ENCODE measurements at places on chromosomes 7 and 10. TPM values are rescaled to one million over a fixed set of nuclear protein-coding genes. Genes with fewer than 3 reads are reported as not detected.

DNA sequence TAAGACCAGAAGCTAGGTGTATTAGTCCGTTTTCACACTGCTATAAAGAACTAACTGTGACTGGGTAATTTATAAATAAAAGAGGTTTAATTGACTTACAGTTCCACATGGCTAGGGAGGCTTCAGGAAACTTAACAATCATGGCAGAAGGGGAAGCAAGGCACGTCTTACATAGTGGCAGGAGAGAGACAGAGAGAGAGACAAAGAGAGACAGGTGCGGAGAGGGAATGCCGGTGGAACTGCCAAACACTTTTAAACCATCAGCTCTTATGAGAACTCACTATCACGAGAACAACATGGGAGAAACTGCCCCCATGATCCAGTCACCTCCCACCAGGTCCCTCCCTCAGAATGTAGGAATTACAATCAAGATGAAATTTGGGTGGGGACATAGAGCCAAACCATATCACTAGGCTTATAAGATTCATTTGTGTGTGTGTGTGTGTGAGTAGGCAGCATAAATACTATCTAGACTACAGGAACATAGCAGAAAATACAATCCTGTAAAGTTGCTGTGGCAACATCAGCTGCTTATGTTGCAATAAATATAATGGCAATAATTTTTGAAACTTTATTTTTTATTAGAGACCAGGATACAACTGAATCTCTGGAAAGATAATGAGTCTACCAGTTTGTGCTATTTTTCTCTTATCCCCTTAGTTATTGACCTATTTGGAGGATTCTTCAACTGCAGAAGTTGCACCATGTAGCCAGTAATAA lies 77.1 kb downstream of the NRF1 start:
- no peak for DNase-seq

DNA sequence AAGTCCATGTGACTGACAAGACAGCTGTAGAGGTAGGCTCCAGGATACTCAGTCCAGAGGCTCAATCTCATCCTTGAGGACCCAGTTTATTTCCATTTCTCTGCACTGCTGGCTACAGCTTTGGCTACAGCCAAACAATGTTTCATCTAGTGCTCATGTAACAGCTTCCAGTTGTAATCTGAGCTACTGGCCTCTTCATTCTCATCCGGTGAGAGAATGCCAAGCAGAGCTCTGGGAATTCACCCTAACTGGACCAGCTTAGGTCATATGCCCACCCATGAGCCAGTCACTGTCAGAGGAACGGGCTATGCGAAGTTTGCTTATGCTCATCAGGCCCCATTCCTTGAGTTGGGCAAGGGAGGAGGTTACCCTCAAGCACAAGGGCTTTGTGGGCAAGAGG lies 192.9 kb downstream of the EVX1 start:
- no peak for DNase-seq

DNA sequence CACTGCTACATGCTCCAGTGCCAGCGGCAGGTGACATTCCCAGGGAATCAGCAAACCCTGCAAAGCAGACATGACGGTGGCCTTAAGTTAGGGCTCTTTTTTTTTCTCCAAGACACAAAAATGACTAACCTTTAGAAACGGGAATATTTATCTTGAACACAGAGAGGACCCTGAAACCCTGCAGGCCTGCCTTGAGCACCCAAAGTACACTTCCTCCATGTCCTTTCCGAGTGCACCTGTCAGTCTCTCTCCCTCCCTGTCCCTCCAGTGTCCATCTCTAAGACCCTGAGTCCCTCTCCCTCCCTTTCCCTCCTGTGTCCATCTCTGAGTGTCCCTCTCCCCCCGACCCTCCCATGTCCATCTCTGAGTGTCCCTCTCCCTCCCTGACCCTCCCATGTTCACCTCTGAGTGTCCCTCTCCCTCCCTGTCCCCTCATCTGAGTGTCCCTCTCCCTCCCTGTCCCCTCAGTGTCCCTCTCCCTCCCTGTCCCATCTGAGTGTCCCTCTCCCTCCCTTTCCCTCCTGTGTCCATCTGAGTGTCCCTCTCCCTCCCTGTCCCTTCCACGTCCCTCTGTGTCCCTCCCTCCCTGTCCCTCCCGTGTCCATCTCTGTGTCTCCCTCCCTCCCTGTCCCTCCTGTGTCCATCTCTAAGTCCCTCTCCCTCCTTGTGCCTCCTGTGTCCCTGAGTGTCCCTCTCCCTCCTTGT lies 51.2 kb upstream of the CAMK2B start:
- no peak for DNase-seq

- no peak for DNase-seq
Observed at GRCh38 chr7:46320956-46321355, 399.9 kb upstream of the IGFBP3 start.

- no peak for DNase-seq
Observed at GRCh38 chr7:158471716-158472115, 115.9 kb downstream of the PTPRN2 start.

GRCh38 chr7:13336227-13336626 lies 648.8 kb downstream of the ARL4A start:
- DNase-seq = no peak

DNA sequence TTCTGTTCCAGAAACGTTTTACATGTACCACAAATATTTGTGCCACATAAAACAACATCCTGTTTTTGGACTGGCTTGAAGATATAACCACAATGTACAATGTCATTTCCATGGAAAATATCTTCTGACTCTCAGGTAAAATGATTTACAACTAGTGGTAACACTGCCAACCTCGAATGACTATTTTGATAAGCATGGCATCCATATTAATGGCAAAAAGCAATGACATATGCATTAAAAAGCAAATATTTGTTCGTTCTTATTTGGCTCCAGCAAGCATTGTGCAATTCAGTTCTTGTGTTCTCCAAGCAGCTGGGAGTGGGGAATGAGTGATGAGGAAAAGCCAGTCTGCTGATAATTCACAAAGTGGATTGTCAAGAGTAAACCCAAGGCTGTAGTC lies 289.0 kb downstream of the PLXDC2 start:
- no peak for DNase-seq

- DNase-seq = no peak
Observed at GRCh38 chr7:50584793-50585408, 19.7 kb upstream of the DDC start.

GRCh38 chr7:3574386-3574785 lies 273.3 kb downstream of the SDK1 start:
- no peak for DNase-seq

DNA sequence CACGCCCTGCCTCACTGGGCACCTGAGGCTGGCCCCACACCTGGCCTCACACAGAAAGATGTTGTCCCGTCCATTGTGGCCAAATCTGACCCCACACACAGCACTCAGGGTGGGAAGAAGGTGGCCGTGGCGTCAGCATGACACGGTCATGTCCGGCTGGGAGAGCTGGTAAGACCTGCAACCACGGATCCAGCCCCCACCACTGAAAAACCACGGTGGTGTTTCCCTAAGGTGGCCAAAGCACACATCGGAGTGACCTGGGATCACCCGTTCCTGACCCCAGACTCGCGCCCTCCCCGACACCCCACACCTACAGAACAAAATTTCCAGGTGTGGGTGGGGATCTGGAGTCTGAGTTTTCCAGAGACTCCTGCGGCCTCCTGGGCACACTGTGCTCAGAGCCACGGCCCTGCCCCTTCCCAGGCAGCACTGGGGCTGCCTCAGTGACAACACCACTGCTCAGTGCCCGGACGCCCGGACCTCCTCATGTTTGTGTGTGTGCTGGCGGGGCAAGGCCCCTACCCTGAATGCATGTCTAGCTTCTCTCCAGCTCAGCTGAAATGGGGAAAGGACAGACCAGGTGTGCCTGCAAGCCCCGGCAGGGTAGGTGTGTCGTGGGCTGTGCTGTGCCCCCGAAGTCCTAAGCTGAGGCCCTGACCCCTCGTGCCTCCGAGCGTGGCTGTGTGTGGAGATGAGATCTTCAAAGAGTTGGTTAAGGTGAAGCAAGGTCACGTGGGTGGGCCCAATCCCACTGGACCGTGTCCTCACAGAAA lies 36.1 kb downstream of the STK32C start:
- DNase-seq = no peak

Gene TECTB
- total RNA-seq = not detected

DNA sequence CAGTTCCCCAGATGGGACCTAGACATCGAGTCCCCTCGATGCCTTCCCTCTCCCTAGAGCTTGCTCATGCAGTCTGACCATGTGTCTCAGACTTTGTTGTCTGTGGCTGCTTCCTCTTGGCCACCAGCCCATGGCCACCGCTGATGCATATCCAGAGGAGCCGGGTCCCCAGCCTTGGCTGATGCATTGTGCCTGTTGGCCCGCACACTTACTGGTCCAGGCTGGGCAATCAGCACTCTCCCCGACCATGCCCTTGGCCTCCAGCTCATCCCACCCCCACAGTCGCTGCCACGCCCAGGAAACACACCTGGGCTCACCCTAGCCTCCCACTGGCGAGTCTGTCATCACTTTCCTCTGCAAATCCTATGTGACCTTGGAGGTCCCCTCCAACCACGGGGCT lies 10.1 kb downstream of the NPC1L1 start:
- DNase-seq = no peak

DNA sequence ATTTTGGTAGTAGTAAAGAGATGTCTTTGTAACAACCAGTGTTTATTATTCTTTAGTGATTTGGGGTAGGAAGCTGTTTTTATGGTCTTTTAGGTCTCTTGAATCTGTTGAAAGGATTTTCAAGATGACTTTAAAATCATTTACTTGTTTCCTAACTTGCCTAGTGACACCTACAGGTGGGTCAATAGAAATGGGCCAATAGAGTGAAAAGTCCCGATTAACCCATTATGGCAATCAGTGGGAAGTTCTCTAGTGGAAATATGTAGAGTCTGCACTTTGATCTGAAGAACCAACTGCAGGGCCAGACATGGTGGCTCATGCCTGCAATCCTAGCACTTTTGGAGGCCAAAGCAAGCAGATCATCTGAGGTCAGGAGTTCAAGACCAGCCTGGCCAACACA lies 374.7 kb upstream of the BMPER start:
- DNase-seq = no peak

DNA sequence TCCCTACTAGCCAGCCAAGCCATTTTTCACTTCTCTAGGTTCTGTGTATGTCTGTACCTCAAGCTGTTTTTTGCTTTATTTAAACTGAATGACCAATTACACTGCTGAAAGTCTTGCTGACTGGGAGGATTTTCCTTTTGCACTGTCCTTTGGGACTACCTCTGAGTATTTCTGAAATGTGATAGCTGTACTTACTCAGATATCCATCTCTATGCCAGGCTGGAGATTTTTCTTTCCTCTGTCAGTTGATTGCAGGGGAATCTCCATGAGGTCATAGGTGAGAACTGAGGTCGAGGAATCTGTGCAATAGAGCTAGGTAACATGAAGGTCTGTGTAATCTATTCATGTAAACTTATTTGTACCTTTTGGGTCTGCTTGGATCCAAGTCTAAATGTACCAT lies 38.9 kb upstream of the ANKRD1 start:
- no peak for DNase-seq

DNA sequence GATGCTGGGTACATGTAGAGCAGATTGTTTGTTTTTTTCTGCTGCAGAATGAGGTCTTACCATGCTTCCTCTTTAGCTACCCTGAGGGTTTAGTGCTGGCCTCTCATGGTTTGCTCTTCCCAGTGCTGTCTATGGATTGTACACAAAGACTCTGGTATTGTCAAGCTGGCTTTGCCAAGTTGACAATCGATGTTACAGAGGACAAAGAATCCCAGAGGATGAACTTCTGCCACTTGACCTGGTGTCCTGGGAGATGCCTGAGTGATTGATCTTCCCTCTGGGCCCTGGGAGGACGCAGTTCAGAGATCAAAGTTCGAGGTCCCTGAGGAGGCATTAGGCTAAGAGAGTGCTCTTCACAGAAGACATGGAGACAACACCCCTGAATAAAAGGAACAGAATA lies 865.4 kb downstream of the CCSER2 start:
- no peak for DNase-seq

GRCh38 chr10:50540826-50541122 lies 83.0 kb downstream of the SGMS1 start:
- no peak for DNase-seq

Gene ACTL6B
- total RNA-seq = not detected

Gene LIPJ
- total RNA-seq = not detected

DNA sequence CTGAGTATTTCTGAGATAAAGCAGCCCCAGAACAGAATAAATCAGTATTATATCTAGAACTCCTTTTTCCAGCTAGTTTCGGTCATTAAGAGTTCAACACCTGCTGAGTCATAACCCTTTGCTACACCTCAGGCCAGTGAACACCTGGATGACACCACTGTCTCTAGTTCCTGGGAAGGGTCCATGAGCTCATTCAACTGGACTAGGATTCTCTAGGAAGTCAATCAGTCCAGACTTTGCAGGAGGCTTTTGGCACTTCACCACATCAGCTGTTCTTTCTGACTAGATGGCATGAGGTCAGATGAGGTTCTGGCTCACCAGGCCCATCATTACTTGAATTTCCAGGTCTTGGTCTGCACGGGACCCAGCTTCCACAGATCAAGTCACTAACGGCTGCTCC lies 11.7 kb downstream of the SLC39A12 start:
- no peak for DNase-seq

GRCh38 chr10:15541376-15541775 lies 170.3 kb upstream of the FAM171A1 start:
- DNase-seq = no peak

Gene GLCCI1
- total RNA-seq = 27.9 TPM

- no peak for DNase-seq
Observed at GRCh38 chr7:46970476-46970875, 611.4 kb downstream of the TNS3 start.

Gene GIMAP4
- total RNA-seq = 39.1 TPM
